Stimulated activated CD4-positive, alpha-beta T cell treated with anti-CD3 and anti-CD28 coated beads, TNF-alpha, amount 100 ng/mL, for 48 hours (primary cell): ENCODE measurements at places on chromosomes 4 and X.

GRCh38 chr4:81196126-81196650 is 18.8 kb downstream of the PRKG2 start:
- no peak for DNase-seq

- no peak for DNase-seq
Observed at GRCh38 chrX:116282751-116283150, 112.2 kb downstream of the AGTR2 start.

DNA sequence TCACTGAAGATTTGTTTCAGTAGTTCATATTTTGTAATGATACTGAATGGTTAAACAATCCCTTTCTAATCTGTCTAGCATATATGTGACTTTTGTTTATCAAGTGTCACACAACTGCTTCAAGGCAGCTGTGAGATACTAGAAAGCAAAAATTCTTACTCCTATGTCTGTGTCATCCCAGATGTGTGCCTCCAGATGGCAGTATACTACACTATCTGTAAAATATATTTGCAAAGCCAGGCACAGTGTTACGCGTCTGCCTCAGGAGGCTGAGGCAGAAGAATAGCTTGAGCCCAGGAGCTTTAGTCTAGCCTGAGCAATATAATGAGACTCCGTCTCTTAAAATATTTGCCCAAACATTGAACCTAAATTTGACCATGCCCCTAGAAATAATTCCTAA is 4.0 kb downstream of the NUDT10 start:
- peak; percentile 2 for DNase-seq

- no peak for DNase-seq
Observed at GRCh38 chr4:115234405-115235093, 121.1 kb upstream of the NDST4 start.

DNA sequence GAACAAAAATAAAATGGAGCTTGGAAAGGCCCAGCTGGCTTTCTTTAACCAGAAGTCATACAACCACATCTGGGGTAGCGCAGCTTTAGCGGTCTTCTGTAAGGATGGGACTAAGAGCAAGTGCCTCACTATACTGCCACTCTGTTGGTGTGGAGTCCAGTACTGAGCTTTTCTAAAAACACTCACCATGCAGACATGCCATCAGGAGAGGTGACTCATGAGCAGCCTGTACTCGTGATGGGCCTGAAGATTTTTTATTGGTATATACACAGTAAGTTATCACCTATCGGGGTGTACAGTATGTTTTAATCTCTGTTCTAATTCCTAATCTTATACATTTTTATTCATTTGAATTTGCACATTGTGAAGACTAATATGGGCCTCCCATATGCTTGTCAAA is 9.6 kb downstream of the PPP3CA start:
- DNase-seq, result no peak
